ENCODE measurements at places on chromosomes 1 and 21.

DNA sequence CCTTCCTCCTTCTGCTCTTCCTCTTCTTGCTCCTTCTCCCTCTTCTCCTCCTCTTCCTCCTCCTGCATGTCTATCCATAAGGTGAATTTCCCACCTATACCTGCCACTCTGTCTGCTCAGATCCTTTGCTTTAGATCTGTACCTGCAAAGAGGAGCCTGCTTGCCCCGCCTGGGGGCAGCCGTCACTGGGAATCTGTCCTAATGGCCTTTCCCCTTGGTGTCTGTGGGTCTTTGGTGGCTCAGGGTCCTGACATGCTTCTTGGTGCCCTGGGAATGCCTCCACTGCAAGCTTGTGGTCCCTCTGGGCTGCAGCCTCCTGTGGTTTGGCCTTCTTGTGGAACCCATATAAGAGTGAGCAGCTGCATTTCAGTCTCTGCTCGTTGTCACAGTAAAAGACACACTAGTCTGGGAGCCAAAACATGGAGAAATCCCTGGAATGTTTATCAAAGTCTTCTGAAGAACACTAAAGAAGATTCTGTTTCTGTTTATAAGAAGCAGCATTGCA lies 79.5 kb upstream of the CSF3R start:
- no peak for DNase-seq

DNA sequence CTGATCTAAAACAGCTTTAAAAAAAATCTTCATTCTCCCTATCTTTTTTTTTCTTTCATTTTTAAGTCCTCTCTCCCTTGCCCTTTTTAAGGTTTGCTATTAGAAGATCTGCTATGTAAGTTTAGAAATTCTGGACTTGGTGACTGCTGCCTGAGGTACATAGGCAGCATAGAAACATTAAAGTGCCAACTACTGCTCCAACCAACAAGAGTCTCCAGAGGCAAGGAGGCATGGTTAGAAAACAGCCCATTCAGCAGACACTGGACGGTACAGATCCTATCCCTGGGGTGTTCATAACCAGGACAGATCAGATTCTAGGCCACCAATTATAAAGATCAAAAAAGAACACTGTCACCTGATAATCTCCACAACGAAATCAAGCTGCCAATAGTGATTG lies 36.6 kb downstream of the GPR3 start:
- DNase-seq: no peak

DNA sequence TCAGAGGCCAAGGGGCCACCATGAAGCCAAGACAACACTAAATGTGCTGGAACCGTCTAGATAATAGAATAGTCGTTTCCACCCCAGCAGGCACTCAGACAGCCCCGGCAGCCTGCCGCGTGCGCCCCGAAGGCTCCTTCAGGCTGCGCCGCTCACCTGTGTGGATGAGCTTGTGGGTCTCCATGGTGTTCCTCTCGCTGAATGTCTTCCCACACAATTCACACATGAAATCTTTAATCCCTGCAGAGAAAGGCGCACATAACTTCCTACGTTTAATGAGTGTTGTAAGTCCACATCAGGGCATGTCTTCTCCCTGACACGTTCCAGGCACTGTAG lies 43.7 kb upstream of the RIPK4 start:
- no peak for DNase-seq

DNA sequence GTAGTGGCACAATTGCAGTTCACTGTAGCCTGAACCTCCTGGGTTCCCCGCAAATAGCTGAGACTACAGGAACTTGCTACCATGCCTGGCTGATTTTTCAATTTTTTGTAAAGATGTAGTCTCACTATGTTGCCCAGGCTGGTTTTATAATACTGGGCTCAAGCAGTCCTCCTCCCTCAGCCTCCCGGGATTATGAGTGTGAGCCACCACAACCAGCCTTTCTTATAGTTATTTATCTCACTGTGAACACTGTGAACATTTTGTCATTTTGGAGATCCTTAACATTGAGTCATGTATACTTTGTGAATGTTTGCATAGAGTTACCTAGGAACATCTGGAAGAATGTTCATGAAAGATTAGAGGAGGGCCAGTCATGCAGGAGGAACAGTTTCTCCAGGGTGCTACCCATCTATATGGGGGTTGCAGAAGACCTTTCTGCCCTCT lies 127.1 kb upstream of the CACYBP start:
- DNase-seq: no peak

DNA sequence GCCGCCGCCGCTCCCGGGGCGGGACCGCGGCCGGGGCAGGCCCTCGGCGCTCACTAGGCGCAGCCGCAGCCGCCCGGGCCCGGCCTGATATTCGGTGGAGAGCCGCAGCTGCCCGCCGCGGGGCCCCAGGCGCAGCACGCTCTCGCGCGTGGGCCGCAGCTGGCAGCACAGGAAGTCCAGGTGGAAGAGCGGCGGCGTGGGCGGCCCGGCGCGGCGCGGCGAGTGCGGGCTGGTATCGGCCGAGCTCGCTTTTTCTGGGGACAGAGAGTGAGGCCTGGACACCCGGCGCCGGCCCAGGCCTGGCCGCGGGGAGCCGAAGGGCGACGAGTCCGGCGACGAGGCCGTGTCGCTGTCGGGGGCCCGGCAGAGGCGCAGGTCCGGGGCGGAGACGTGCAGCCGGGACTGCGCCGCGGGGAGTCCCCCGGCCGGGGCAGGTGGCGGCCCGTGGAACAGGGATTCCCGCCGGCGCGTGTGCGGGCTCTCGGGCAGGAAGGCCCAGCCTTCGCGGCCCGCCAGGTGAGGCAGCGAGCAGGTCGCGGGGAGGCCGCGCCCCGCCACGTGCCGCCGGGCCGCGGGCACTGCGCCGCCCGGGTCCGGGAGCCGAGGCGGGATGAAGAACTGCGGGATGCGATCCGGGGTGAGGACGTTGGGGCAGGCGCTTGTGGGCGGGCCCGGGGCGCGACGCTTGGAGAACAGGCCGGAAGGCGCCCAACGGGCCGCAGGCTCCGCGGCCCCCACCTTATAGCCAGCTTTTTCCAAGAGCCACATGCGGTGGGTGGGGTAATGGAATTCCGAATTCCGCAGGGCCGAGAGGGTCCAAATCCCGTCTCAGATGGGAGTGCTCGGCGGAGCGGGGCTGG lies 1.2 kb downstream of the C2CD4D start:
- DNase-seq: no peak

- DNase-seq: peak; percentile 51
Observed at GRCh38 chr1:187264995-187265602, 436.4 kb downstream of the PLA2G4A start.

DNA sequence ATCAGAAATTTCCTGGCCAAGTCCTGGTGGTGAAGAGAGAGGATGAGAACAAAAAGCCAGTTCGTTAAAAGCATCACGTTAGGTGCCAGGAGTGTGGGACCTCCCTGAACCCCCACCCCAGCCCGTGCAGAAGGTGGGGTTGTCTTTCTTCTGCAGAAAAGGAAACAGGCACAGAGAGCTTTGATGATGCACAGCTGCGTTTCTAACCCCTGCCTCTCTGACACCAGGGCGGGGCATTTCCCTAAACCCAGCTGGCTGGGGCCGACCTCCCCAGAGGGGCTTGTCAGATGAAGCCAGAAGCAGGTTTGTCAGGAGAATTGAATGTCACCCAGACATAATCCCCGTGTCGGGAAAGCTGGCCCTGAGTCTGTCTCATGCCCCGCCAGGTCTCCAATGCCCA lies 189.3 kb upstream of the EDN2 start:
- DNase-seq: no peak

- DNase-seq: no peak
Observed at GRCh38 chr1:16019644-16020277, 1.9 kb upstream of the HSPB7 start.

GRCh38 chr21:35602811-35603362 lies 457.4 kb downstream of the SETD4 start:
- no peak for DNase-seq

DNA sequence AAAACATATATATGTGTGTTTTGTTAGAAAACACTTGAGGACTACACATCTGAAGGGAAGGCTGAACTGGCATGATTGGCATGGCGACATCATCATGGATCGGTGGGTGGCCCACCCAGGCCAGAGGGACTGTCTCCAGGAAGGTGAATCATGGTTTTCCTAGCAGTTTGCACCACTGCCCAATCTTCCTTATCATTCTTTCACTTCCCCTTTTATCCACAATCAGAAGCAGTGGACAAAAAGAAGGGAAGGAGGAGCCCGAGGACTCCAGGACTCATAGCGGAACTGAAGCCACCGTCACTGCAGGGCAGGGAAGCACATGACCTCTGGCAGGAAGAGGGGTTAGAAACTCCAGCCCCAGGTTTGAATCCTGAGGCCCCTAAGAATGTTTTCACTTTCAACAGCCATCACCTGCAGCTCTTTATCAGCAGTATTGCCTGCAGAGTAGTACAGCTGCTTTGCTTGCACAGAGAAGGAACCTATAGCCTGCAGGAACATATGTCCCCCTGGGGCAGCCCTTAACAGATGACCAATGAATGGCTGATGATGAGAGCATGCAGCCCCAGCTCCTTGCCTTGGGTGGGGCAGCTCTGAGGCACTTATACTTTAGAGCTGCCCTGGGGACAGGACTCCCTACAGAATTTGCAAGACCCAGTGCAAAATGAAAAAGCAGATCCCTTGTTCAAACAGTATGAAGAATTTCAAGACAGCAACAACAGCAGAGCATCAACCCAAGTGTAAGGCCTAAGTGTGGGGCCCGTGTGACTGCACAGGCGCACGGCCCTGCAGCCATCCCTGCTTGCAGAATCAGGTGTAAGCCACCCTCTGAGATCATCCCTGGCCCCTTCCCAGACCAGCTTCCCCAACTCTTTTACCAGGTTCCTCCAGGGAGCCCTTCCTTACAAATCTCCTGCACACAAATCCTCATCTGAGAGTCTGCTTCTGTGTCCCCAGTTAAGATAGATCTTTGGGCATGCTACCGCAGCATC lies 241.8 kb upstream of the IRF2BP2 start:
- DNase-seq: no peak

DNA sequence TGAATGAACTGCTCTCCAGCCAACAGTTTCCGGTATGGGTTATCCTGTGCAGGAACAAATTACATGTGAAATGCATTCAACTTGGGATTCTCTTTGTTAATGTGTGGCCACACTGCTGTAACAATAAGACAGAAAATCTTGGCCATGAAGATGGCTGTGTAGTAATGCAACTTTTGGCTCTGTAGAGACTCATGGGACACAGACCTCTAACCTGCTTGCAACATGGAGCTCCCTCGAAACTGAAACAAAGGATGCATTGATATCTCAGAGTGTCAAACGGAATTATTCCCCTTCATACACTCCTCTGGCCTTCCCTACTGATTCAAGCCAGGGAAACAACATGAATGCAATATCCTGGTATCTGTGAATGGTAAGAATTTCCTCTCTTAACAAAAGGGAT lies 559.3 kb upstream of the ZRANB2 start:
- DNase-seq: no peak

GRCh38 chr1:215744419-215744818 lies 177.3 kb downstream of the KCTD3 start:
- no peak for DNase-seq

DNA sequence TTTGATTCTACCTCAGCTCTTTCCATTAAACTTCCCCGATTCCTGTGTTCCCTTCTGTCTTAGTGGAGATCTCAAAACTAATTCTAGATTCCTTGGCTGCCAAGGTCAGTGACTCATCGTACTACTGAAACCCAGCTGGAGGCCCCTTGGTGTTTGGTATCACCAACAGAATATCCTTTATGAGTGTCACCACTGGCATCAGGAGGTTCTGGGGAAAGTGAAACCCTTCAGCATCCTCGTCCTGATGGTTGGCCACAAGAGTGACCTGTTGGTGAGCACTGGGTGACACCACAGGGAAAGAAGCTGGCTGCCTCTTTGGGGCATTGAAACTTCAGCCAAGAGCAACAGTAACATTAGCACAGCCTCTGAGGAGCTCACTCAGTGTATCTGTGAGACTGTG lies 9.6 kb downstream of the RAB42 start:
- DNase-seq: no peak

GRCh38 chr1:215273838-215274516 lies 191.4 kb downstream of the KCNK2 start:
- no peak for DNase-seq

DNA sequence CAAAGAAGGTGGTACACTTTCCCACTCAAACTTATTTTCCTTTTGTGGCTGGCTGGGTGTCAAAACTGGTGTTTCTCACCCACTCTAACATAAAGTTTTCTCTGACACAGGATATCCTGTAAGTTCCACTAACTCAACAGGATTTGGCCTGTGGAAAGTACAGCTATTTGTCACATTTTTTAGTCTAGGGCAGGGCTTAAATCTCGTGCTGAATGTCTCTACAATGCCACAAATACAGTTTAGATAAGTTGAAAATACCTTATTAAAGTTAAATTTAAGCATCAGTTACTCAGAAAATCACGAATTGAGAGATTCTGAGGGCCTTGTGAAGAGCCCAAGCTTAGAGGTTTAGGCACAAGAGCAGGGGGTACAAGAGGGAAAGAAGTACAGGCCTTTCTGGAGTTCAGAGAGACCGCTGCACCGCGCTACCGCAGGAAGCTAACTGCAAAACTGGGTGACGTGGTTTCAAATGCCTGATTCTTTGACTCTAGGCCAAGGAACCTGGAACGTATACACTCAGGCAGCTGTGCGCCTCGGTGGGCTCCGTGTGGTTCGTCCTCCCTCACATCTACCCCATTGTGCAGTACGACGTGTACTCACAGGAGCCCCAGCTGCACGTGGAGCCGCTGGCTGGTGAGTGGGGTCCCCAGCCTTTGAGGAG lies 23.4 kb upstream of the PWP2 start:
- no peak for DNase-seq

GRCh38 chr1:55965981-55966461 lies 613.3 kb downstream of the PLPP3 start:
- no peak for DNase-seq

Measured in HEK293T (cell line).